ENCODE measurements at places on chromosomes 2 and 18. TPM values are rescaled to one million over a fixed set of nuclear protein-coding genes. Genes with fewer than 3 reads are reported as not detected.

- no peak for DNase-seq
Measured at GRCh38 chr2:240235149-240235803, 94.8 kb upstream of the OTOS start.

- peak; percentile 69 for DNase-seq
Measured at GRCh38 chr2:189363559-189363958, 77.7 kb upstream of the WDR75 start.

- DNase-seq: no peak
Measured at GRCh38 chr2:28128281-28128950, 237.9 kb downstream of the BABAM2 start.

DNA sequence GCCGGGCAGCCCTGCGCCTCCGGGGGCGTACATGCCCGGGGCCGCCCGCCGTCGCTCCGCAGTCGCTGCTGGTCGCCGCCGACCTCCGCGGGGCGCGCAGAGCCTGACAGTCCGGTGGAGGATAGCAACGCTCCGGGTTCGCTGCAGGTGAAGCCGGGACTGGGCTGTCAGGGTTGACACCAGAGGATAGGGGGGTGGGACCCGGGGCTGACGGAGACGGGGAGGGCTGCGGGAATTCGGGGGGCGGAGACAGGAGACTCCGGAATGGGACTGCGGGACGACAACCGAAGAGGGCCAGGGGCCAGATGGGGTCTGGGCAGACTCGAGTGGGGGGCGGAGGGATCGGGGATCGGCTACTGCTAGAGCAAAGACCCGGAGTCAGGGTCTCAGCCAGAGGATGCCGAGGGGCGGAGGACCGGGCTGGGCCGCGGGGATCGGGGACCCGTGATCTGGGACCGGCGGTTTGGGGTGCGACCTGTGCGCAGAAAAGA lies 403 bp downstream of the TMEM127 start:
- peak; percentile 50 for DNase-seq

DNA sequence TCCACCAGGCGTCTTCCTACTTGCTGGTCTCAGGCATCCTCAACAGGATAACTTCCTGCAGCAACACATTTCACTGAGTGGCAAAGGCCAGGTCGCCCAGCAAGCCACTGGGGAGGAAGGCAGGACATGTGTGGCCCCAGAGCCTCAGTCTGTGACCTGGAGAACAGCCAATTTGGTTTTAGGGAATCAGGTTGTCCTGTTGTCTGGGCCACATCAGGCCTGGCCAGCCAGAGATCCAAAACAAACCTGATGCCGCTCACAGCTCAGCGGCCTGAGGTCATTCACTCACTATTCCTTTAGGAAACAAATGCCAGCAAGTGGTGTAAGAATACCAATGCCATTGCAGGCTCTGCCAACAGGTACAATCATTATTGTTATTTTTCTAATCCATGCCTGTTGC lies 210.7 kb downstream of the VAPA start:
- no peak for DNase-seq

DNA sequence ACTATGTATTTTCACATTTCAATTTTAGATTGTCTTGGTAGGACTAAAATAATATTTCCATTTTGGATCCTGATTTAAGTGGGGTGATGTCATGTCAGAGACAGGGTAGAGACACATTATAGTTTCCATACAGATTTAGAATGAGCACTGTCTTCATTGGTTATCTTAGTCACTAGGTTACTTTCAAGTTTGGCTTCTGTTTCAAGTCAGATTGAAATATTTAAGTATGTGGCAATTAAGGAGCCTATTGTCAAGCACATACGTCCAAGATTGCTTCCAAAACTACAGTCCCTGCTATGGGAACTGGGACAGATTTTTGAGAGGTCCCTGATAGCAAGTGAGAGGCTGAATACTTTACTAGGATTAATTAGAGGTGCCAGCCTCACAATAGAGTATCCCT lies 89.2 kb upstream of the FAM117B start:
- DNase-seq: no peak

GRCh38 chr2:44367591-44367990 lies 5.8 kb downstream of the CAMKMT start:
- no peak for DNase-seq

DNA sequence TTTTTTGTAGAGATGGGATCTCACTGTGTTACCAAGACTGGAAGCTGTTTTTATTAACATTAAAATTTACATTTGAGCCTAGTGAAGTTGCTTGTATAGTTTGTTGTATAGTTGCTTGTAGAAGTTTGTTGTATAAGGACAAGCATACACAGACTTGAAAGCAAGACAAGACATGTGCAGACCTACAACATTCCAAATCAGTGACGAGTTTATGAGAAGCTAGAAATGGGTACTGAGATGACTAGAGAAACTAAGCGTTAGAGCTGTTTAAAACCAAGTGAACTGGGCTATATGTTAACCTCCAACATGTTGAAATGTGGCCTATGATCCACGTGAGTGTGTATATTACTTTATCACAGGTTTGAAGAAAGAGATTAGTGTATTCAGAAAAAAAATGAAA lies 39.1 kb downstream of the ABCB11 start:
- DNase-seq: no peak

GRCh38 chr2:188599140-188599539 lies 307.5 kb downstream of the GULP1 start:
- no peak for DNase-seq

- no peak for DNase-seq
Measured at GRCh38 chr2:181977661-181978350, 7.8 kb upstream of the PPP1R1C start.

GRCh38 chr2:151181524-151181923 lies 80.1 kb downstream of the RBM43 start:
- DNase-seq: no peak

GRCh38 chr2:28232295-28232694 lies 160.4 kb upstream of the FOSL2 start:
- no peak for DNase-seq

DNA sequence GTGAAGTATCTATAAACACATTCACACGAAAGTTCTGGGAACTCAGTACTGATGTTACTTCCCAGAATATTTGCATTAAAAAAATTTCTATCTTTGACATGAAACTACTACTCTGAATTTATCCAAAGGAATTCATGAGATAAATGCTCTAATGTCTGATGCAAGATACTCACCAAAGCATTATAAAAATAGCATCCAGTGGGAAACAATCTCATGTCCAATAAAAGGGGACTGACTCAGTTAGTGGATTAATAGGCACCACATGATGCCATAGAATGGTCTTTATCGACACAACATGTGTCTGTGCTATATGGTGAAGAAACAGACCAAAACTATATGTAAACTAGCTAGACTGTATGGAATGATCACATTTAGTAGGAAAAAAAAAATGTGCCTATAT lies 33.9 kb downstream of the LAMA3 start:
- DNase-seq: no peak

DNA sequence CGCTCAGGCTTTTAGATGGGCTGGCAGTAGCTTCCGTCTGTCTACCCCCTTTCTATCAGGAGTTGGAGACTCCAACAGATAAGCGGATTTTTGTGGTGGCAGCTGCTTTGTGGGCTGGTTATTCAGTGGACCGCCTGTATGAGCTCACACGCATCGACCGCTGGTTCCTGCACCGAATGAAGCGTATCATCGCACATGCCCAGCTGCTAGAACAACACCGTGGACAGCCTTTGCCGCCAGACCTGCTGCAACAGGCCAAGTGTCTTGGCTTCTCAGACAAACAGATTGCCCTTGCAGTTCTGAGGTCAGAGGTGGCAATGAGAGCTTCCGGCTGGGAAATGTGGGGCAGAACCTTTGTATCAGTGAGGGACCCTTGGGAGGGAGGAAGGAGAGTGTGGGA lies 14.8 kb downstream of the CAD start:
- DNase-seq: no peak

- peak; percentile 91 for DNase-seq
Measured at GRCh38 chr2:11128243-11128951, 26.9 kb upstream of the SLC66A3 start.

DNA sequence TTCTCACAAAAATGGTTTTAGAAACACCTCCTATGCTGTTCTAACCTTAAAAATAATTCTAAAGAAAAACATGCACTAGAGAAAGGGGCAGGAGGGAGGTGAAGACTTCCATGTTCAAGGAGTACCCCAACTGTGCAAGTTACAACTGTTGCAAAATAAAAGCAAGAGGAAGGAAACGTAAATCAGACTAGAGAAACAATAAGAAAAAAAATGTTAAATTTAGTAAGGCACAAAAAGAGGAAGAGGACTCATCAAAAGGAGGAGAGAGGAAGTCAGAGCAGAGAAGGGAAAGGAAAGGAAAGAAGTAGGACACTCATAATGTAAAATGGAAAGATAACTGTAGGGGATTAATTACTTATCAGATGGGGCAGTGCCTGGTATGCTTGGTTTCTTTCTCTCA lies 34.1 kb downstream of the RAPH1 start:
- peak; percentile 15 for DNase-seq

- DNase-seq: no peak
Measured at GRCh38 chr18:12053289-12053688, 40.4 kb upstream of the ANKRD62 start.

GRCh38 chr18:80225685-80226084 lies 21.6 kb downstream of the PARD6G start:
- no peak for DNase-seq

DNA sequence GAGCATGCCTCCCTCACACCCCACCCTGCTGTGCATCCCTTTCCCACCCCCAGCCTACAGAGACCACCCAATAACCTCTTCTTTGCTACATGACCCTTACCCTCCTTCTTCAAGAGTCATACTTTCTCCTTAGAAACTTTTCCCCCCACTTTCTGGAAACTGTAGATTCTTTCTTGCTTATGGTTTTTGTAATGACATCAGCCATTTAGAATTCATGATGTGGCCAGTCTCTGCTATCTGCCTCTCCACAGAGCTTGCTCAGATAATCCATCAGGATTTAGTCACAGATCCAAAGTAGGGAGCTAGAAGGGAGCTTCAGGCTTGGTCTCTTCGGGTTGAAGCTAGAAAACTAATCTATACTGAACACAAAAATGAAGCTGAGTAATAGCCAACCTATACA lies 36.5 kb downstream of the GALM start:
- no peak for DNase-seq

GRCh38 chr18:74336656-74337055 lies 21.0 kb downstream of the C18orf63 start:
- DNase-seq: no peak

GRCh38 chr2:223161873-223162458 lies 110.0 kb downstream of the KCNE4 start:
- no peak for DNase-seq

- no peak for DNase-seq
Measured at GRCh38 chr2:175432021-175432420, 250.5 kb upstream of the ATP5MC3 start.

DNA sequence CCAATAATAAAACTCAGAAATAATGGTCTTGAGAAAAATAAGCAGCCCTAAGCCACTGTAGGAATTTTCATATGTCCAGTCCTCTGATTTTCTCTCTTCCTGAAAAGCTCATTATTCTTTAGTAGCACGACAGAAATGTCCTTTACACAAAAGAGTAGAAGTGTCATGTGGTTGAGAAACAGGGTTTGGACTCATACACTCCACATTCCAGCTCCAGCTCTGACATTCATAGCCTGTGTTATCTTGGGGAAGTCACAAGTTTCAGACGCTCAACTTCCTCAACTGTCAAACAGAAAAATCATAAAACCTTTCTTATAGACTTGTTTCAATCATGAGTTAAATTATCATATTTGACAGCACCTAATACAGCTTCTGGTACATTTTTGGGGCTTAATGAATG lies 511.5 kb downstream of the TNS1 start:
- DNase-seq: no peak

DNA sequence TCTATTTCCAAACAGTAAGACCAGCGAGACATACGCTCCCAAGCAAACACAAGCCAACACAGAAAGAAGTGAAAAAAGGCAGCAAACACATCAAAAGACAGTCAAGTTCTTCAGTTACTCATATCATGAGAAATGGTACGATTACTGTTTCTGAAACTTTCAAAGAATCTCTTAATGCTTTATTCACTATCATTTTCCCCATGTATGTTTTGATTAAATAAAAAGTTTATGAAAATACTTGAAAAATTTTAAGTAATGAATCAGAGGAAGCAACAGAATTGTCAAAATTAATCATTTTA lies 114.9 kb downstream of the HDAC4 start:
- DNase-seq: no peak

Gene MYL1
- total RNA-seq: not detected

Gene IL1R2
- 0.28 TPM for total RNA-seq

Gene BOLA3
- total RNA-seq: 24.3 TPM

Gene HOXD9
- total RNA-seq: 24.5 TPM

Gene ACTR1B
- 81.2 TPM for total RNA-seq

Gene CXCR2
- not detected for total RNA-seq

Gene B3GNT7
- 13.6 TPM for total RNA-seq

Gene ARHGAP28
- 4.3 TPM for total RNA-seq

Gene BUB1
- total RNA-seq: 14.5 TPM

Gene TBC1D8
- 81.3 TPM for total RNA-seq

Gene LRRC30
- not detected for total RNA-seq

Gene TEKT4
- not detected for total RNA-seq

Gene CRYBA2
- total RNA-seq: not detected

Gene ZNF513
- total RNA-seq: 8.0 TPM

Gene SYT4
- total RNA-seq: not detected

Gene TNS1
- 45.8 TPM for total RNA-seq

Measured in dermis blood vessel endothelial cell (primary cell).